ENCODE measurements at places on chromosomes 6 and 20. TPM values are rescaled to one million over a fixed set of nuclear protein-coding genes. Genes with fewer than 3 reads are reported as not detected.

Gene CNKSR3
- polyA plus RNA-seq: 5.6 TPM

Gene VSX1
- not detected for polyA plus RNA-seq

Gene BPIFA1
- not detected for polyA plus RNA-seq

DNA sequence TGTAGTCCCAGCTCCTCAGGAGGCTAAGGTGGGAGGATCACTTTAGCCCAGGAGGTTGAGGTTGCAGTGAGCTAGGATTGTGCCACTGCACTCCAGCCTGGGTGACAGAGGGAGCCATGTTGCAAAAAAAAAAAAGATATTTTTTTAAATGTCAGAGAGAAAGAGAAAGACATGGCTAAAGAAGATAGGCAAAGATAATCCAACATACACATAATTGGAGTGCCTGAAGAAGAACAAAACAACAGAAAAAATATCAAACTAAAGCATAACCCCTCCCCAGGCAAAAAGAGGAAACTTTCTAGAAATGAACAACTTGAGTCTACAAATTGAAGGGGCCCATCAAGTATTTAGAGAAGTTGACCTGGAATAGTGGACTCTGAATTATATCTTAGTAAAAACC lies 14.0 kb upstream of the GRM4 start:
- DNase-seq: no peak

- DNase-seq: no peak
Measured at GRCh38 chr6:133503336-133503729, 262.2 kb downstream of the EYA4 start.

DNA sequence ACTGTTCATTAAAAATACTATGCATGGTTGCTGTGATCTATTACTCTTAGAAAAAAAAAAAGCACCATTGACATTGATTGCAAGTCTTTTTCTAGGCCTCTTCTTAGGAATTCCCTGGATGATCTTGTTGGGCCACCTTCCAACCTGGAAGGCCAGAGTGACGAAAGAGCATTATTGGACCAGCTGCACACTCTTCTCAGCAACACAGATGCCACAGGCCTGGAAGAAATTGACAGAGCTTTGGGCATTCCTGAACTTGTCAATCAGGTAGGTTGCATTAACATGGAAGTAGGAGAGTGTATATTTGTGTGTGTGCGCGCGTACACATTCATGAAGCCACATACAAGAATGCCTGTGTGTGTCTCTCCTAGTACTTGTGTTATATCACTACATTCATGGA lies 140.4 kb downstream of the NCOA3 start:
- no peak for DNase-seq

DNA sequence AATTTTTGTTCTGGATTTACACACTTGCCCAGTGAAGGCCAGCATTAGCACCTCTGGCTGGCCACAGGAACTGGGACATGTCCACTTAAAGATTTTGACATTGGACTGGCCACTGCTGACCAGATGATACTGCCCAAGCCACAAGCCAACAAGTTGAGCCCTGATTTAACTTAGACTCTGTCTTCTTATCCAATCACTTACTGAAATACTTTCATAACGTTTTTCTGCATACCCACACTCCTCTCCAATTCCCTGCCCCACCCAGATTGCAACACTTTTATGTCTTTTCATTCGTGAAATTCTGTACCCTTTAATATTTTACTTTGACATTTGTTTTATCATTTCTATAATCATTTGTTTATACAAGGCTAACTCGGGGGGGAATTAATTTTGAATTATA lies 170.3 kb upstream of the TAB2 start:
- no peak for DNase-seq

DNA sequence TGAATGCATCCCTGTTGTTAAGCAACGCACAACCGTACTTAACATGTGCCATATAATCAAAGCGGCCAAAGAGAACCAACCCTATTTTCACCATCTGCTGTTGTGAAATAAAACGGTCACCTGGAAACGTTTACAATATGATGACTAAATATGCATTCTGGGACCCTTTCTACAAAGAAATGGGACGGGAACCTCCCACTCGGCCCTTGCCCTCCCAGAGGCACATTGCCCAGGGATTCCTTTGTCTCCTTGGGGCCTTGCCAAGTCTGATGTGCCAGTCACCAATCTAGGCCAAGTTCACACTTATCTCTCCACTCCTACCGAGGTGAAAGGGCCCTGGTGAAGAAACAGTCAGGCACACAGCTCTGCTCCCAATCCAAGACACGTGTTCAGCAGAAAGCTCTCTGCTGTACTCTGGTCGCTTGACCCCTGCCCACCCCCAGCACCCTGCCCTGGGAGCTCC lies 427.4 kb upstream of the JARID2 start:
- no peak for DNase-seq

DNA sequence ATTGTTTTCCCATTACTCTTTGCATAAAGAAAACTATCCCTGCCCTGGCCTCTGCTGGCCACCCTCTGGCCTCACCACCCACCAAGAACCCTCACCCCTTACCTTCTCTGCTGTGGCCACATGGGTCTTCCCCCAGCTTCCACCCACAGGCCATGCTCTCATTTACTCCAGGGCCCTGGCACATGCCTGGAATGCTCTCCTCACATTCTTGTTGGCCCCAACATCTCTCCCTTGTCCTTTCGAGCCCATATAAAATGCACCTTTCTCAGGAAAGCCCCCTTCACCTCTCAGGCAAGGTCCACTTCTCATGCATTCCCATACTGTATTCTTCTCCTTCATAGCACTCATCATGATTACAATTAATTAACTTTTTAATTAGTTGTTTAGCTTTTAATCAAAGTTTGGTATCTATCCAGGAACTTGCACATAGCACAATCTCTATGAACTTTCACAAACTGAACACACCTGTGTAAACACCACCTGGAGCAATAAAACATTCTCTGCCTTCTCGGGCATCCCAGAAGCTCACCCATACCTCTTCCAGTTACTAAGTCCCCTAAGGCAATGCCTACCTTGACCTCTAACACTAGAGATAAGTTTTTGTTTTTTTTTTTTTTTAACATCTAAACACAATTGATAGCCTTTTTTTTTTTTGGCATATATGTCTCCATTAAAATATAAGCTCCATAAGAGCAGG lies 617.2 kb downstream of the PTPRT start:
- no peak for DNase-seq

DNA sequence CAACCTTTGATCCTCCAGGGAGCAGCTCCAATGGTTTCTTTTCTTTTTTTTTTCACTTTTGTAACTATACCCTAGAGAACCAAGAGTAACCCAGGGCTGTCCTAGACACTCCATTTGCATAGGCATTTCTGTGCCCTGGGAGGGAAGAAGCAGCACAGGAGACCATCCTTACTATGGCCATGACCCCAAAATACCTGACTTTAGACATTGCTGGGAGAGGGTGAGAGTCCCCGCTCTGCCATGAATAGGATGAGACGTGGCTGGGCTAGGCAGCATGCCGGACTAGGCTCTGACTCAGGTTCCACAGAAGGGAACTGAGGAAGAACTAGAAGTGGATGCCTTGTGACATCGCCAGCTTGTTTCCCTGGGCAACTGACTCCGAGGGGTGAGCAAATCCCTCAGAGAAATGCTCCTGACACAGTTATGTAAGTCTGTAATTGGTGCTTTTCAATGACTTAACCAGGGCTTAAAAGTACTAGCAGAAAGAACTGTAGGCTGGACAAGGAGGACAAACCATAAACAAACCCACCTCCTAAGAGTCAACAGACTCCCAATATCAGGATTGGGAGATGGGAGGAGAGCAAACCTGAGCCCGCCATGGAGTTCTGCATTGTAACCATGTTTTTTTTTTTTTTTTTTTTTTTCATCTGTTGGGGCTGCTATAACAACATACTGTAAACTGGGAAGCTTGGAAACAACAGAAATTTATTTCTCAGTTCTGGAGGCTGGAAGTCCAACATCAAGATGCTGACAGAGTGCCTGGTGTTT lies 910 bp upstream of the ADTRP start:
- DNase-seq: no peak

DNA sequence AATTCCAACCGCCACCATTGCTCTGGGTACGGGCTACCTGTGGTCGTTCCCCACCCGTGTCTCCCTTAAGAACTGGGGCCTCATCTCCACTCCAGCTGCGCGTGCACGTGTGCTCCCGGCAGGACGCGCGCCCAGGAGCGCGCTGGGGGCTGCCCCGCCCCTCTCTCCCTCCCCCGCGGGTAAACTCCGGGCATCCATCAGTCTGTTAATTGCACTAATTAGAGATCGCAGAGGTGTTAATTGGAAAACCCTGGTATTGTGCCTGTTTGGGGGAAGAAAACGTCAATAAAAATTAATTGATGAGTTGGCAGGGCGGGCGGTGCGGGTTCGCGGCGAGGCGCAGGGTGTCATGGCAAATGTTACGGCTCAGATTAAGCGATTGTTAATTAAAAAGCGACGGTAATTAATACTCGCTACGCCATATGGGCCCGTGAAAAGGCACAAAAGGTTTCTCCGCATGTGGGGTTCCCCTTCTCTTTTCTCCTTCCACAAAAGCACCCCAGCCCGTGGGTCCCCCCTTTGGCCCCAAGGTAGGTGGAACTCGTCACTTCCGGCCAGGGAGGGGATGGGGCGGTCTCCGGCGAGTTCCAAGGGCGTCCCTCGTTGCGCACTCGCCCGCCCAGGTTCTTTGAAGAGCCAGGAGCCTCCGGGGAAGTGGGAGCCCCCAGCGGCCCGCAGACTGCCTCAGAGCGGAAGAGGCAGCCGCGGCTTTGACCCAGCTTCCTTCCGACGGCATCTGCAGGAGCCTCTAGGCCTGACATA lies 14.4 kb downstream of the FOXP4 start:
- DNase-seq: no peak

- DNase-seq: no peak
Measured at GRCh38 chr6:165821754-165822153, 158.7 kb upstream of the PDE10A start.

DNA sequence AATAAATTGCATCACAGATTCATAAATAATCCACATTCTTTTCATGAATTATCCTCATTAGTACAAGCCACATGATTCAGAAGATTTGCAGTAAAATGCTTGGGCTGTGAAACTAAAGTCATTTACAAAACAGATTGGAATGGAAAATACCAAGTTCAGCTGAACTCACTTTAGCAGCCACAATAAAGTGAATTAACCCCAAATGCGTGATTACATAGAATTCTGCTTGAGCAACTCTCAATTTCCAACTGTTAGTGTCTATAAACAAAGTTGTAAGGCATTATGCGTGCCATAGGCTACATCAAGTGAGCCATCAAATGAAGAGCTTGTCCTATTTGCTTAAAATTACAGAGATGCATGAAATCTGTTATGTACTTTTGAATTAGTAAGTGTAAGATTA lies 60.4 kb upstream of the GFRAL start:
- DNase-seq: no peak

DNA sequence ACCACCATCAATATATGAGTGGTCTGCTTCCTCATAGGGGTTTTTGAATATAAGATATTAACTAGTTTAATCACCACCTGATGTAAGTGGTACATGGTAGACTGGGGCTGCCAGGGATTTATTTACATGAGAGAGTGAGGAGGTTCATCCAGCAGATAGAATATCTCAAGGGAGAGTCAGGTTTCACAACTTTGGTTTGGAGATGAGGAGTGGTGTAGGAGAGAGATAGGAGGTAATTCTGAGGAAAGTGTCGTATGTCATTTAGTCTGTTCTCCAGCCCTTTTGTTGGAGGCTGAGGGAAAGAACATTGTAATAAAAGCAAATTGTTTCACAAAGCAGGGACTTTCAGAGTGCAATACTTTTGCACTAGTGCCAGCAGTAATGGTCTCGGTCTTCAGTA lies 16.8 kb downstream of the L3MBTL3 start:
- no peak for DNase-seq

DNA sequence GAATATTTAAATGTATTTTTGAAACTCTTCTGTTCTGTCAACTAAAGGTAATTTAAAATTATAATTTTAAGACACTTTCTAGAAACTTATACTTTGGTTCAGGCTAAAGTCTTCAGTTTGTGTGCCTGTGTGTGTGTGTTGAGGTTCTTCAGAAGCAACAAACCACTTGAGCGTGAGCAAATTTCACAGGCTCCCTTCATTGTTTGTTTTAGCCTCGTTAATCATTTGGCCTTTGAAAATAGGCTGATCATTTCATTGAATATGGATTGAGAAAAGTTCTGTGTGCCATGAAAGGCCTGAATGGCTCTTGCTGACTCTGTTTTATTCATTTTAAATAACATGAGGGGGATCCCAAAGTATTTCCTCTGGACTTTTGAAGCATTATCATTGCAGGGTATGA lies 420.1 kb downstream of the CDKAL1 start:
- DNase-seq: no peak

GRCh38 chr6:28693033-28693750 lies 167.5 kb downstream of the GPX5 start:
- no peak for DNase-seq
